Activated gamma-delta T cell treated with Interleukin-2 at 50 U/mL for 16 hours (primary cell): ENCODE measurements at places on chromosomes 2 and 18.
A peak's percentile ranks its signal among the peaks of the same experiment; 100 is the strongest.

DNA sequence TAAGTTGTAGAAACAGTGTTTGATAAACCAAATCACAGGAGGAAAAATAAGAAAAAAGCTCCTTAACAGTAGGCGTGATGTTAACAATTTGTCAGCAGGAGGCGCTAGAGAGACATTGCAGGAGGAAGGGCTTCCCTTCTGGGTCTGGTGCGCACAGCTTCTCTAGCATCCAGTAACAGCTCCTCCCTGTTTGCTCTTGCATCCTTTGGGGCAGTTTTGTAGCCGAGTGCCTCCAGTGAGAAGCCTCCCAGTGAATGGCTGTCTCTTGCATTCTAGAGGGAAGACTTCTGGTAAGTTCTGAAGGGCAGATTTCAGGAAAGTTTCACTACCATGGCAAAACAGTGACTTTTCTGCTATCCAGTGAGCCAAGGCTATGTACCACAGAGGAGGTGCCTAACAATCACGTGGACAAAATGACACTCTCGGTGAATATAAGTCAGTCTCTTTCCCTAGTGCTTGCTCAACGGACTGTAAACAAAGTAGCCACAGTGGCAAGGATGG lies 9.5 kb upstream of the ZNF396 start:
- peak; percentile 64 for DNase-seq

DNA sequence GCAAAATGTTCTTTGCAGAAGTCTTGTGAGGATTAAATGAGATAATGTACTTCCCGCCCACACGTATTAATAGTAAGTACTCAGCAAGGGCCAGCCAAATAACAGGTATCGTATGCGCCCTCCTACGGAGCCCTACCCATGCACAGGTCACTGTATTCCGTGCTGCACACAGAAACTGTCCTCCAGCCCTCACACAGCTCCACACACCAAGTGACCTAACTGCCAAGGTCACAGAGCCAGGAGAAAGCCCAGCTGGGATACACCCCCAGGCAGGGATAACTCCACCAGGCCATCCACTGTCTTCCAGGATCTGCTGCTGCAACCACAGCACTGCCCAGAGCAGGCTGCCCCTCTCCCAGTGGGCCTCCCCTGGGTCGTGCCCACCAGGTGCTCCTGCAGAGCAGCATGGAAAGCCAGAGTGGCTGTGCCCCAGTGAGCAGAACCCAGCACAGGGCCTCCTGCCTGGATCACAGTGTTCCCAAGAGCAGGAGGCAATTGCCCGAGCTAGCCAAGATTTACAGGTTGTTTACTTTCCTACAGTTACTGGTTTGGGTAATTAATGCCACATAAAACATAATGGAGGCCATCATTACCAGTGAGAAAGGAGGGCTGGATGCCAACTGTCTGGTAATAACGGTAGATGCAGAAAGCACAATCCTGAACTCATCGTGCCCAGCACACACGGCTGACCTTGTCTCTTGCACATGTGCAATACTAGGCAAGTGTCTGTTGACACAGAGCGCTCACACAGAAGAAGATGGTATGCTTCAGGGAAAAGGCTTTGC lies 24.4 kb downstream of the TFCP2L1 start:
- DNase-seq = no peak

GRCh38 chr2:16165518-16166326 lies 225.4 kb downstream of the MYCN start:
- no peak for DNase-seq

GRCh38 chr2:163984986-163985385 lies 249.2 kb upstream of the FIGN start:
- DNase-seq = no peak

GRCh38 chr2:212135739-212136138 lies 402.9 kb downstream of the ERBB4 start:
- DNase-seq = no peak
